ENCODE measurements at places on chromosomes 3 and 15. TPM values are rescaled to one million over a fixed set of nuclear protein-coding genes. Genes with fewer than 3 reads are reported as not detected.

- DNase-seq: no peak
These were observed 652.4 kb upstream of the NAALADL2 start for GRCh38 chr3:174206607-174207192.

GRCh38 chr3:72163809-72164634, 379.1 kb upstream of the PROK2 start:
- DNase-seq: no peak

- DNase-seq: peak; percentile 33
These were observed 34.3 kb downstream of the STT3B start for GRCh38 chr3:31567036-31567435.

DNA sequence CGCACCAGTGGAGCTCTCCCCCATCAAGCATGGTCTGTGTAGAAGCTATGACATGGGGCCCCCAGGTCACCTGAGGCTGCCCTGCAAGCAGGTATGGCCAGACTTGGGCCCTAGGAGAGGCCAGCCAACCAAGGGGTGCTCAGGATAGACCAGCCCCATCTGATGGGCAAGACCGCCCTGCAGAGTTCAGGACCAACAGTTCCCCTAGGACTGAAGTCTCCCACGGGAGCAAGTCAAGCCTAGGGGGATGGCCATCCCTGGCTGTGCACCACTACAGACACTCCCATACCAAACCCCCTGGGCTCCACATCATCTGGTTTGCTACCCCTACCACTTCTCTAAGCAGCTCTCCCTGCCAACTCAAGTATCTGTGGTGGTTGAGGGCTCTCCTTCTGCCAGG, 142.2 kb upstream of the MANF start:
- DNase-seq: no peak

- no peak for DNase-seq
These were observed 593.4 kb upstream of the NR2F2 start for GRCh38 chr15:95737060-95737459.

DNA sequence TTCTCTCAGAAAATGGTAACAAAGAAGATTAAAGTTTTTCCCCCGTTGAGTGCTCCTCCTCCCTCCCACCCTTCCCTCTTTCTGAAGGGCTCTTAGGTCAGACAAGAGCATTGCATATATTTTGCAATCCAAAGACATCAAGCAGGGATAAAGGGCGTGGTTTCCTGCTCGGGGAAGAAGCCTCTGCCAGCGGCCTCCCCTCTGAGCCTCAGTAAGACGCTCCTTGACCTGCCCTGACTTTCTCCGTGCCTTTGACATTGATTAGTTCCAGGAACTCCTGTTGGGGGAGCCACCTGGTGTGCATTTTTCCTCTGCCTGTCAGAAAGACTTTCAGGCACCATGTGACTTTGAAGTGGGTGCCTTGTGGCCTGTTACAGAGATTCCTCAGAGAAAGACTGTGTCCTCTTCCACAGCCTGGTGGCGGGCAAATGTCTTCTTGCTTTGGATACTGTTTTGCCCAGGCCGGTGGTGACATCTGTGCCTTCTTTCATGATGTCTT, 87.2 kb upstream of the TBL1XR1 start:
- no peak for DNase-seq

- DNase-seq: no peak
These were observed 101.2 kb downstream of the ST8SIA2 start for GRCh38 chr15:92494806-92495336.

DNA sequence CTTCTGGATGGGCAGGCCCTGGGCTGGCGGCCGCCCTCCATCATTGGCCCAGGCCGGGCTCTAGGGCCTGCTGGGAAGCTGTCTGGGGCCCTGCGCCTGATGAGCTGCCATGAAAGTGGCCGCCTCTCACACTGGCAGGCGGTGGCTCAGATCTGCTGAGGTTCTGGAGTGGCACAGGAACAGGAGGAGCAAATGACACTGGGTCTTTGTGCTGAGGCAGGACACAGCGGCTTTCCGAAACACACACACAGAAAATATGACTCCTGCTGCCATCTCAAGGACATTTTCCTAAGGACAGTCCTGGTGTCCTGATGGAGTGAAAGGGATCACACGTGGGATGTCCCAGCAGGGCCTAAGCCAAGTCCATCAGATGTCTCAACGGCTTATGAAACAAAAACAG, 103.5 kb downstream of the NUP210 start:
- DNase-seq: no peak

DNA sequence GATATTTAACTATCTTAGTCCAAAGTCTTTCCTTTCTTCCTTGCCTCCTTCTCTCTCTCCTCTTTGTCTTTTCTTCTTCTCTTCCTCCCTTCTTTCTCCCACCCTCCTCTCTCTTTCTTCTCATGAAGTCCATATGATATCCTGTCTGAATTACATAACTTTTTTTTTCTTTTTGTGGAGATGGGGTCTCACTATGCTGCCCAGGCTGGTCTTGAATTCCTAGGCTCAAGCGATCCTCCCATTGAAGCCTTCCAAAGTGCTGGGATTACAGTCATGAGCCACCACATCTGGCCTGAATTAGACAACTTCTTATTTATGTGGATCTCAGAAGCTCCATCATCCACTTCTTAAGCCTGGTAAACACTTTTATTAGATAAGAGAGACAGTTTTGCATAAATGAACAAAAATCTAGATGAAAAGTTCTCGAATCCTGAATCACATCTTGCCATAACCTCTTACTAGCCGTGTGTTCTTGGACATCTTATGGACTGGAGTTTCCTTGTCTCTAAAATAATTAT, 206.5 kb downstream of the LPP start:
- DNase-seq: no peak

GRCh38 chr15:38547255-38547997, 17.2 kb downstream of the RASGRP1 start:
- no peak for DNase-seq

Gene SCN5A
- polyA plus RNA-seq: not detected

Gene CLDN16
- polyA plus RNA-seq: not detected

Gene LRRC31
- not detected for polyA plus RNA-seq

DNA sequence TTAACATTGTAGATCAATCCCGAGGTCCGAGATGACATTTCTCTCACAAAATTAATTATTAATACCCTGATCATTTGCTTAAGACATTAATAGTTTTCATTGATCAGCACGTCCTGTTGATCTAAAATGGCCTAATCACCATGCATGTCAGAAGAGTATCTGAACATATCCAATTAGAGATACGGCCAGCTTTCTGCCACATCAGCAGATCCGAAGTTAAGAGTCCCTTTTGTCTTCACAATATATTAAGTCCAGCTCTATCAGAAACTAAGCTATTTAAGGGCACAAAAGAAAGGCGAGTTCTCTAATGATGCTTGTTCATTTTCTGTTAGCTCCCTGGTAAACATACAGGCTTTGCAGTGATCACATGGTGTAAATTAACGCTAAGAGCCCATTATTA, 470.3 kb downstream of the CNTN4 start:
- DNase-seq: no peak

DNA sequence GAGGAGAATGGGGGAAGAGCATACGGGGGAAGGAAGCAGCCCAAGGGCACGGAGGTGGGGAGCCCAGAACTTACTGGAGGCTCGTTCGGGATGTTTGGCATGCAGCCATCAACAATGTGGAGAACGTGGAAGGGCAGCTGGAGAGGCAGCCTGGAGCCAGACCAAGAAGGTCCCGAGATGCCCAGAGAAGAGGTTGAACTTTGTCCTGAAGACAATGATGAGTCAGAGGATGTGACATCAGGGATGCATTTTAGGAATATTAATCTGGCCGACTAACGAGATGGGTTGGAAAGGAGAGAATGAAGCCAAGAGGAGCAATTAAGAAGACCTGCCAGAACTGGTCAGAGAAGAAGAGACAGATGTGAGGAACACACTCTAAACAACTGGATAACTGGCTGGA, 98.2 kb downstream of the SRGAP3 start:
- no peak for DNase-seq

Gene EIF2B5
- 53.9 TPM for polyA plus RNA-seq

- DNase-seq: no peak
These were observed 174.1 kb downstream of the UACA start for GRCh38 chr15:70589221-70589620.

Gene MASP1
- polyA plus RNA-seq: not detected

- no peak for DNase-seq
These were observed 24.1 kb downstream of the PRR20G start for GRCh38 chr3:127263586-127264231.

DNA sequence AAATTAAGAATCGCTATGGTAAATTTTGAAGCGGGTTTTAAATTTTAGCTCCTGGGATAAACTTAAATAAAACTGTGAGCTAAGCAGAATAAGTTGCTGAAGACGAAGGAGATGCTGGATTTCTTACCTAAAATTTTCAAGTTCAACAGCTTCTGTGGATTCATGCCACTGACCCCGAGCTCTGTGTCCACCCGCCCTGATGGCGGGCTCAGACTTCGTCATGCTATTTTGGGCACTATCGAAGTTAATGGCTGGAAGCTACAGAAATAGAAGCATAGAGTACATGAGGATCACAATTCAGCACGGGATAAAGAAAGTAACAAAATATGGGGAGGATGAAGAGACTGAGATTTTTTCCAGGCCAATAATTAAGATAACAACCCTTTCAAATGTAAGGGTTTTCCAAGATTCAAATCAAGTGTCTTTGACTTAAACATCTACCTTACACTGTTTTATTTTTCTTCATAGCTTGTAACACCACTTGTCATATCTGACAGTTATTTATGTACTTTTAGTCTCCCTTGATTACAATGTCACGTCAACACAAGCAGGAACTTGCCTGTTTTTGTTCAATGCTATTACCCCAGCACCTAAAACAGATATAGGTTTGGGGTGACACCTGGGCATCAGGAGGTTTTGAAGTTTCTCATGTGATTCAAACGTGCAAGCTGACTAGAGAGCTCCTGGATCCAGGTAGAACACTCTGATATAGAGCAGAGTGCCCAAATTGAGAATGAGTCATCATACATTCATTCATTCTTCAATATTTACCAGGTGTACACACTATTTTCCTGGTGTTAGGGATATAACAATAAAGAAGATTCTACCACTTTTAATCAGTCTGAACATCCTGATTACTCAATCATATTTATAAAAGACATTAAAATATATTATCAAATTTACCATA, 23.0 kb downstream of the NEK10 start:
- DNase-seq: no peak

DNA sequence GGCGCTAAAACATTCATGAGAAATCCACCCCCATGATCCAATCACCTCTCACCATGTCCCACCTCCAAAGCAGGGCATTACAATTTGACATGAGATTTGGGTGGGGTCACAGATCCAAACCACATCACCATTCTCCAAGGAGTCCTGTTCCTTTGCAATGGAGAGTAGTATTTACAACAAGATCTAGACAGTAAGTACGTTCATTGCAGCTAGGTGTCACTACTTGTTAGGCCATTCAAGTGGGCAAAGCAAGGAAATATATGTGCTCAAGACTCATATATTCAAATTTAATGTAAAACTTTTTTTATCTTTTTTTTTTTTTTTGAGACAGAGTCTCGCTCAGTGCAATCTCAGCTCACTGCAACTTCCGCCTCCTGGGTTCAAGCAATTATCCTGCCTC, 79.3 kb downstream of the AQP9 start:
- no peak for DNase-seq

DNA sequence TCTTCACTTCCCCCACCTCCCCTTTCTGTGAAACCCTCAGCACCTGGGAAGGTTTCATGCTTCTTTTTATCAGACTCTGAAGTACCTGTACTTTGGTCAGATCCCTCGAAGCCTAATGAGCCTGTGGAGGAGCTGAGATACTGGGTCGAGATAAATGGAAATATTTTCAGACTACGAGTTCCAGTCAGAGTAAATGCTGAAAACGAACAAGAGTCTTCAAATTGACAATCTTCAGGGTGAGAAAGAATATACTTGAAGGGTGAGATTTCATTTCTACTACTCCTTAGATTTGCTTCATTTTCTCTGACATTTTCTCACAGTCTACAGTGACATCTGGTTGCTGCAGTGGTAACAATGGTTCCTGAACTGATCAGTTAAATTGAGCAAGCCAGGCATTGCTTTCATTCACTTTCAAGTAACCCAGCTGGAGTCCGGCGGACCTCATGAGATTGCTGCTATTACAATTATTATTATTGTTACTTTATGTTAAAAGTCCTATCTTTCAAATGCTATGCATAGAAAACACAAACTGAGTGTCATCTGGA, 337.2 kb downstream of the VGLL3 start:
- no peak for DNase-seq

Gene LSAMP
- not detected for polyA plus RNA-seq

DNA sequence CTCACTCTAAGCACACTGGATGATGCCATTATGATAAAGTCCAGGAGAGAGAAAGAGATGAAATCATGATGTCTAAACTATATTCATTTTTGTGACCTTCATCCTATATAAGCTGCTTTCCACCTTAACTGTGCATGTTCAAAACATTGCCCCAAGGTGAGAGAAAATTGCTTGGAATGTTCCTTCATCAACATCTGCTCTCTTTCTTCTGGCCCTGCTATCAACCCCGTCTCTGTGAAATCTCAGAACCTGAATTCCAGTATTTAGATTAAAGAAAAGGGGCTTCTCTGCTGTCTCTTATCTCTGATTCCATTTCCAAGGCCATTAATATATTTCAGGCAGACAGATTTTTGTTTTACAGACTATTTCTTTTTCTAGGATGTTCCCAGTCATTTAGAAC, 47.3 kb upstream of the PHLDB2 start:
- DNase-seq: no peak

- no peak for DNase-seq
These were observed 7.5 kb upstream of the UBL7 start for GRCh38 chr15:74468341-74469032.

GRCh38 chr15:31358163-31358562, 31.5 kb downstream of the KLF13 start:
- DNase-seq: no peak

Gene PRSS50
- not detected for polyA plus RNA-seq

Gene SOX14
- not detected for polyA plus RNA-seq

DNA sequence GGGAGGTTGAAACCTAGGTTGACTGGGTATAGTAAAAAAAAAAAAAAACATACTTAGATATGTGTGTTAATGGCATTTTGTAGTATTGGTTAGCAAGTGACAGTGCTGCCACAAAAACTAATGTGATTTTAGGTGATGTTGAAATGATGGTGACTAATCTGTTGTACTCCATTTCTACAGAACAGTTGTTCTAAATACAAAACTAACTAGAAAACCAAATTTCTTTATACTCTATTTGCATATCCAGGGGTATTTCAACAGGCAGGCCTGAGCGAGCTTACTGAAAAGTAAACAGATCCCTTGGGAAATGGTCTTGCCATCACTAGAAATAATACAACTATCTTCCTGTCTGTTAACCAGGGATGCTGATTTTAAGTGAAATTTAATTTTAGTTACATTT, 20.5 kb downstream of the TSC22D2 start:
- no peak for DNase-seq

DNA sequence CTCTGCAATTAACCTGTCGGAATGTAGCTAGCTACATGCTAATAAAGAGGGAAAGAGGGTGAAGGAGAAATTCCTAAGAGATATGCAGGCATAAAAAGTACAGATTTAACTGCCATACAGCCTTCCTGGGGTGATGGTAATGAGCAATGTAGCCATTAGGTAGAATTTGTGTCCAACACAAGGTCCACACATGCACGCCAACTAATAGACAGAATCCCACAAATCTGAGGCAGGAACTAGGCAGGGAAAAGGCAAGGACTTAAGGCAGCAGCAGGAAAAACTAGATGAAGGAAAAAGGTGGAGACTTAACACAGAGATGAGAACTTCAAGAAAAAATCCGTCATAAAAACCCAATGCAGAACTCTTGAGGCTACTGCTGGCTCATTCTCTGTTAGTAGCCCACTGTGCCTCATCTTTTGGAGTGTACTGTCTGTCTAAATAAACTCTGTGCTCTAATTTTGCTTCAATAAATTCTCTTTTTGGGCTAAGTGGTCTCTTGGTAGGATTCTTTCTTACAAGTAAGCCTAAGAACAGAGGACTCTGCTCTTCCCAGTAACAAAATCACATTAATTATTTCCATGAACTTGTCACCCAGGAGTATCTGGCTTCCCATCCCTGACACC, 81.5 kb downstream of the BTLA start:
- no peak for DNase-seq
